Colonic mucosa (tissue), 4 donors: ENCODE measurements at places on chromosomes 1 and 21. TPM values are rescaled to one million over a fixed set of nuclear protein-coding genes. Genes with fewer than 3 reads are reported as not detected.

The GBP1 gene
- 25.9 TPM for total RNA-seq

The DDR2 gene
- total RNA-seq: 26.5 TPM

The FCRL1 gene
- not detected for total RNA-seq

The FAM177B gene
- 19.5 TPM for total RNA-seq

The OPTC gene
- total RNA-seq: not detected

The C1orf21 gene
- total RNA-seq: 68.1 TPM

The CYP2J2 gene
- 56.8 TPM for total RNA-seq

The KCNK2 gene
- total RNA-seq: 0.56 TPM

The ZBTB7B gene
- total RNA-seq: 185 TPM

The RXFP4 gene
- 4.6 TPM for total RNA-seq

The LCA5L gene
- total RNA-seq: 0.64 TPM

The WLS gene
- total RNA-seq: 88.3 TPM

The LHX8 gene
- total RNA-seq: not detected

The FOXO6 gene
- total RNA-seq: 0.59 TPM

The GFI1 gene
- total RNA-seq: 8.7 TPM

The EPHA8 gene
- not detected for total RNA-seq

The IRF6 gene
- total RNA-seq: 87.5 TPM

The GNAI3 gene
- total RNA-seq: 8.9 TPM

The ADGRB2 gene
- 0.59 TPM for total RNA-seq

The NBPF10 gene
- 1.9 TPM for total RNA-seq

The CELA3B gene
- 16.7 TPM for total RNA-seq

The ARV1 gene
- 29.3 TPM for total RNA-seq

The GAS5 gene
- 207 TPM for total RNA-seq

The OR2M7 gene
- not detected for total RNA-seq

The LRRC71 gene
- not detected for total RNA-seq

The PTPN22 gene
- 3.7 TPM for total RNA-seq

The KIAA1614 gene
- total RNA-seq: 2.1 TPM

The LRRC38 gene
- not detected for total RNA-seq

The TDRD5 gene
- total RNA-seq: 0.80 TPM

The BRWD1 gene
- total RNA-seq: 43.1 TPM

The GJA8 gene
- total RNA-seq: not detected

The DMRTA2 gene
- not detected for total RNA-seq

The PPFIA4 gene
- total RNA-seq: 7.3 TPM

The OR2L8 gene
- total RNA-seq: not detected

The ITPKB gene
- total RNA-seq: 11.6 TPM

The SPRR3 gene
- not detected for total RNA-seq

The SPRR2B gene
- total RNA-seq: not detected

The C4BPB gene
- 9.6 TPM for total RNA-seq

The C1orf53 gene
- total RNA-seq: 2.7 TPM

The SAMD13 gene
- total RNA-seq: 22.2 TPM

The HSF2BP gene
- total RNA-seq: not detected

The ADAMTSL4 gene
- total RNA-seq: 4.9 TPM

The SDC3 gene
- total RNA-seq: 15.2 TPM

The ARTN gene
- 8.3 TPM for total RNA-seq

The AMPD1 gene
- total RNA-seq: 1.4 TPM

The FMO4 gene
- total RNA-seq: 5.7 TPM

The AGO4 gene
- 7.4 TPM for total RNA-seq

The BLZF1 gene
- total RNA-seq: 24.4 TPM

The PTGS2 gene
- 14.9 TPM for total RNA-seq

The RGS8 gene
- total RNA-seq: not detected

The RUNX1 gene
- total RNA-seq: 21.3 TPM

The VPS72 gene
- total RNA-seq: 38.8 TPM

The OR14K1 gene
- not detected for total RNA-seq

The GSTM4 gene
- 62.6 TPM for total RNA-seq

The BLACAT1 gene
- total RNA-seq: 0.37 TPM

The SPRR2E gene
- not detected for total RNA-seq

The NFASC gene
- total RNA-seq: 13.9 TPM

The MYOM3 gene
- 1.8 TPM for total RNA-seq

The GPR153 gene
- total RNA-seq: 21.0 TPM
